ENCODE measurements at places on chromosomes 2 and 18.
A peak's percentile ranks its signal among the peaks of the same experiment; 100 is the strongest.

DNA sequence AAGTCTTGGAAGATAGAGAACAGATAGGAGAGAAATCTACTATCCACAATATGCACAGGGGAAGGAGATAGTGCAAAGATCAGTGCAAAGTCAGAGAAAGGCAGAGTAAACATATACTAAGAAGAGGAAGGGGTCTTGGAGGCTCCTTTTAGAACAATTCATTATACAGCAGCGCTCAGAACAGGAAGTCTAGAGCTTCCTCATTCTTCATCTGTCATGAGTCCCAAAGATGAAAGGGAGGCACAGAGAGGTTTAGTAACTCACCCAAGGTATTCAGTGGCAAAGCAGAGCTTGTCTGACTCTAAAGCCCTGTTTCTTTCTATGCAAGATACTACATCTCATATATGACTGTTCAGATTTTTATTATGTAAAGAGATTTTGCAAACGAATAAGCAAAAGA, 1.4 kb downstream of the SP110 start:
- no peak for DNase-seq

DNA sequence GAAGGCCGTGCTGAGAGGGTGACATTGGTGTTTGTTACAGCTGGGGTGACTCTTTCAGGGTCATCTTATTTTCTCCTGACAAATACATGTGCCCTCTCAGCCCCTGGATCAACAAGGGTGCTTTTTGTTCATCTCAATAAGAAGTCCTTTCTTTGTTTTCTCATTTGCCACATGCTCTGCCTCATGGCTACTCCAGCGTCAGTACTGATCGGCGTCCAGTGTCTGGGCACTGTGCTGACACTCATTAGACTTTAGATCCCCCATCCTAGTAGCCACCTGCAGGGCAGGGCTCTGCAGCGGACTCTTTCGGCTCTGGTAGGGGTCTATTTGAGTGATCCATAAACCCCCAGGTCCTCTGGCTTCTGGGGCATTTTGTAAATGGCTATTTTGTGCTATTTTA, 38.4 kb downstream of the NPPC start:
- DNase-seq, result no peak

DNA sequence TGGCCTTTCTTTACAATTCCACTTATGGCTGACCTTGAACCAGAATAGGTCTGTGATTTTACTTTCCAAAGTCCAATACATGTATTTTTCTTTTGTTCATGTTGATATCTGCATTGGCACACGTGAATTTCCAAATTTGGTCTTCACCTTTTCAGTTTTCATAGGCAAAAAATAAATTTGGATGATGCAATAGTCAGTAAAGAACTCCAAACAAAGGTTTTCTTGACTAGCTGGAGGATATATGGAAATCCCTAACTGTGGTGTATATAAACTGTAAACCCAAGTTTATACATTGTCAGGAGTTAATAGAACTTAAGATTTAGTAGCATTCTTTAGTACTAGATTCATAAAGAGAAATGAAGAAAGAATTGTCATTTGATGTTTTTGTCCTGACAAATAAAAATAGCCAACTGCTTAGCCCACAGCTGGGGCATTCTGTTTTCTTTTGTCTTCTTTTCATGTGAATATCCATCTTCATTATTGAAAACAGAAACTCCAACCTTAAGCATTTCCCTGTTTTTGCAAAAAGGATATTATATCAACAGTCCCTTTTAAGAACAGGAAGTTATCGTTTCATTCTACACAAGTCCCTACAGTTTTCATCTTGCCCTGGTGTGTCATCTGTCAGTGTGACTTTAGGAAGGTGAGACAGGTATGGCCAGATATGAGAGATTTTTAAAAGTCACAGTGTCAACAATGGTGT, 132.9 kb downstream of the BCL2 start:
- DNase-seq, result no peak

DNA sequence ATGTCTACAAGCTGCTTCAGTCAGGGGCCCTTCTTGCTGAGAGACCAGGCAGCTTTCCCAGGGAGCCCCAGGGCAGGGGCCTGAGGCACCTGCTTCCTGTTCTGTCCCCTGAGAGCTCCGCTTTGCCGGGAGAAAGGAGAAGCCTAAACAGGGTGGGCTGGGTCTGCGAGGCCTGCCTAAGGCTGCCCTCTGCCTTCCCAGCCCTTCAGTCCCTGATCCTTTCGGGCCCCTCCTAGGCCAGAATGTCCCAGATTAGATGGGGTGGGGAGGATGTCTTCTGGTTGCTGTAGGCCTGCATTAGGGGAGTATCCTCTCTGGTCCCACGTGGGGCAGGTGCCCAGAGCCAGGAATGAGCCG, 72.4 kb downstream of the TGOLN2 start:
- no peak for DNase-seq

GRCh38 chr2:67346718-67347407, 50.3 kb upstream of the ETAA1 start:
- no peak for DNase-seq

DNA sequence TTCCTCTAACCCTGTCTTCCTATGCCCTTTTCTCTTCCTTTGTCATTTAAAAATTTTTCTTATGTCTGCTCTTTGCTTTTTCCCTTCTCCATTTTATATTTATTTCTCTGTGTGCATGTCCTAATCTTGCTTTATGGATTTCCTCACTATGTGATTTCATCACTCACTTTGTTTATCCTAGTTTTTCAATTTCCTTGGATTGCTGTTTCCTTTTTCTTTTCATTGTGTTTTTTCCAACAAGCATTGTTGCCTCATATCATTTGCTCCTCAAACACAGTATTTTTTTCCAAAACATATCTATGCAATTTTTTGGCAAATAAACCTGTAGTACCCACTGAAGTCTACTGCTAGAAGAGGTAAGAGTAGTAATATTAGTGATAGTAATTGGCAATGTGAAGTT, 67.4 kb upstream of the PNPT1 start:
- DNase-seq, result no peak

DNA sequence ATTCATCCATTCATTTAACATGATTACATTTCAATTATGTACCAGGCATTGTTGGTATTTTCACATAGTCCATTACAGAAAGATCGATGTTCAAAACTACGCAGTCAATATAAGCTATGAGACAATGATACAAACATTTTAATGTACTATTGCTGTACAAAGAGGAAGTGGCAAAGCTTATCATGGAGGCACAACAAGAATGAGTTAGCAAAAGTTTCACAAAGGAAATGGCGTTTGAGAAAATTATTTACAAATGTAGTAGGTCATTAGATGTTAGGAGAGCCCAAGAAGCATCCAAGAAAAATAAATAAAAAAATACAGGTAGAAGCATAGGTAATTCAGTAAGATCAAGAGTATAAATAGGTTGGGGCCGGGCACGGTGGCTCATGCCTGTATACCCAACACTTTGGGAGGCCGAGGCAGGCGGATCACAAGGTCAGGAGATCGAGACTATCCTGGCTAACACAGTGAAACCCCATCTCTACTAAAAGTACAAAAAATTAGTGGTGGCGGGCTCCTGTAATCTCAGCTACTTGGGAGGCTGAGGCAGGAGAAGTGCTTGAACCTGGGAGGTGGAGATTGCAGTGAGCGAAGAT, 1730.8 kb upstream of the CELF4 start:
- DNase-seq, result no peak

DNA sequence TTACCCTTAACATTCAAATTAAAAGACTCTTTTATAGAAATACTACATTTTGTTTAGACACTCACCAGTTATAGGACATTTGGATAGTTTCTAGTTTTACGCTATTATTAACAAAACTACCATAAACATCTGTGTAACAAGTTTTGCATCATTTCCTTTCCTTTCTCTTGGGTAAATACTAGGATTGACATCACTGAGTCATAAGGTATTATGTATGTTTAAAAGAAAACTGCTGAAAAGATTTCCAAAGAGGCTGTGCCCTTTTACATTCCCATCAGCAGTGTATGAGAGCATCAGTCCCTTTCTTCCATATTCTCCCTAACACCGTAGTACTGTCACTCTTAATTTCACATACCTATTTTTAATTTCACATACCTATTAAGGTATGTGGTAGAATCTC, 130.6 kb downstream of the USP34 start:
- no peak for DNase-seq

DNA sequence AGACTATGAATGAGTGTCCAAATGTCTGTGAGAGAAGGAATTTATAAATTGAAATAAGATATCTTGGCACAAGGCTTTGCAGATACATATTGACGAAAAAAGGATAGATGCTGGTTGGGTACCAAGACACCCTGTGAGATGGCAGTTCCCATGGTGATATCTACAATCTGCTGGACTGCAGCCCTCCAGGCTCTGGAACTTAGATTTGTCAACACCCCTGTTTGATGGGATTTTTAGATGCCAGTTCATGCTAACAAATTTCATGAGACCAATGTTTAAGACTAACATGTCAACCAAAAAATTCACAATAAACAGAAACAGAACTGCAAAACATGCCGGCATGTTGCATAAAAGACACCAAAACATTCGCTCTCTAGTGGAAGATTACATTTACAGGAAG, 400.3 kb upstream of the CNTNAP5 start:
- no peak for DNase-seq

DNA sequence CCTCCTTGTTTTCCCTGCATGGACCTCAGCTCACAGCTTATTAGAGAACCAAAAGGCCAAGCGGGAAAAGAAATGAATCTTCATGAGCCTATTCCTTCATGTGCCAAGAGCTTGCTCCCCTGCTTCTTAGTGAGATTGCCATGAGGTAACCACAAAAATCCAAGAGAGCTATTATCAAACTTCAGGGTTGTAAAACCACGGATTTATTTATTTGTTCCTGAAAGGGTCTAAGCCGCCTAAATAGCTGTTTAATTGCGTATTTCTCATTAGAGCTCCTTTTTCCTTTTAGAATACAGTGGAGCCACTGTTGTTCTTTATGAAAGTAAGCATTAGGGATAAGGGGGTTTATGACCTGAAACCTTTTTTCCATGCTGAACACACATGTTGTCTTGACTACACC, 58.0 kb downstream of the SRD5A2 start:
- DNase-seq, result no peak

GRCh38 chr2:201132518-201132917, 16.6 kb downstream of the CFLAR start:
- DNase-seq, result peak; percentile 77

- DNase-seq, result no peak
These were observed 105.4 kb upstream of the LCLAT1 start for GRCh38 chr2:30341500-30342267.

DNA sequence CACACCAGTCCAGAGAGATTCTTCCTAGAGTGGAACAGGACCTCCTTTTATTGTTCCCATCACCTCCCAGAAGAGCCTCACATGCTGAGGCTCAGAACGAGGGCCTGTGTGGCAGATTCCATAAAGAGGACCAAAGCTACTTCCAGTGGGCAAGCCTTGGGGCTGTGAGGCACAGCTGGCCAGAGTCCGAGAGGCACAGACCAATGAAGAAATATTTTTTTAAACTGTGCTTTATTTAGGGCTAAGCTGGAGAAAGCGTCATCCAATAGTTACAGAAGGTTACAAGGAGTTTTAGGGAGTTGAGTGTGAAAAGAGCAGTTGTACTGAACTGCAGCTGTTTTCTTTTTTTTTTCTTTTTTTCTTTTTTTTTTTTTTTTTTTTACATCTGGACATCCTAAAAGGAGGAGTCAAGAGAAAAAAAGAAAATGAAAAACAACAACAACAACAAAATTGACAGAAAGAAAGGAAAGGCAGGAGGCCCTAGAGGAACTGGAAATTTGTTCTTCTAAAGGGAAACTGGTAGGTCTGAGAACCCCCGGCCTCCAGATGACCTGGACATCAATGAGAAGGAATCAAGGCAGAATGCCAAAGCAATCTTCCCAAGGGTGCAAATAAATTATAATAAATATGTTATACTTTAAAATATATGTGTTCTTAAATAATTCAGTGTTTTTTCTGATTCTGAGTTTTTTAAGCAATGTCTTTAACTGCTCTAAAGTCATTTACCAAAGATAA, 322.6 kb downstream of the CELF4 start:
- DNase-seq, result no peak

- DNase-seq, result no peak
These were observed 826.9 kb downstream of the DCDC2C start for GRCh38 chr2:4530231-4530630.

DNA sequence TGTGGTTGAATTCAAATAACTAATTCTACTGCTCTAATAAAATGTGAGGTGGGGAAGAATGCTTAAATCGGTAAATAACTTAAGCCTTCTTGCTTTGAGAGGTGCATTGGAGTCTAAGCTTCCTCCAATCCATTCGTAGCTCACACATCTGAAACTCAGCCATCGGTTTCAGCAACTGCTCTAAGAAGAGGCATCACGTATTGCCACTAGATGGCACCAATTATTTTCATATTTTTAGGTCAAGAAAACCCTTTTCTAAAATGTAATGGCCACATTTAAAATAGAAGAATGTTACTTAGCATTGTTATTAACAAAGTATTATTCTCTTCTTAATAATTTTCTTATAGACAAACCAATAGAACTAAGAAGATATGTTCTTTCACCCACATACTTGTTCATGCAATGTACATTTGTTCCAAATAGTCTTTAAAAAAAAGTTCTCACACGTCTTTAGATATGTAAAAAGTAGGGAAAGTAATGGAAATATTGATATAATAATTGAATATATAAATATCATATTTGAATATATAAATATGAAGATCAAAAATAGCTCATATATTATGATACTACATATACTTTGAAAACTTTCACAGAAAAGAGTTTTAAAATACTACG, 229.8 kb downstream of the CCDC178 start:
- peak; percentile 6 for DNase-seq
